ENCODE measurements at places on chromosomes 3 and 15.
A peak's percentile ranks its signal among the peaks of the same experiment; 100 is the strongest.

GRCh38 chr15:55884223-55884622, 109.2 kb downstream of the NEDD4 start:
- no peak for DNase-seq

DNA sequence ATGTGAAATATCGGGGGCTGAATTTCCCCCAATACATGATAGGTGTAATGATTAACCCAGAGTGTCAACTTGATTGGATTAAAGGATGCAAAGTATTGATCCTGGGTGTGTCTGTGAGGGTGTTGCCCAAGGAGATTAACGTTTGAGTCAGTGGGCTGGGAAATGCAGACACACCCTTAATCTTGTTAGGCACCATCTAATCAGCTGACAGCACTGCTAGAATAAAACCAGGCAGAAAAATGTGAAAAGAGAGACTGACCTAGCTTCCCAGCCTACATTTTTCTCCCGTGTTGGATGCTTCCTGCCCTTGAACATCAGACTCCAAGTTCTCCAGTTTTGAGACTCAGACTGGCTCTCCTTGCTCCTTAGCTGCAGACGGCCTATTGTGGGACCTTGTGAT, 247.8 kb downstream of the OTOL1 start:
- DNase-seq, result no peak

DNA sequence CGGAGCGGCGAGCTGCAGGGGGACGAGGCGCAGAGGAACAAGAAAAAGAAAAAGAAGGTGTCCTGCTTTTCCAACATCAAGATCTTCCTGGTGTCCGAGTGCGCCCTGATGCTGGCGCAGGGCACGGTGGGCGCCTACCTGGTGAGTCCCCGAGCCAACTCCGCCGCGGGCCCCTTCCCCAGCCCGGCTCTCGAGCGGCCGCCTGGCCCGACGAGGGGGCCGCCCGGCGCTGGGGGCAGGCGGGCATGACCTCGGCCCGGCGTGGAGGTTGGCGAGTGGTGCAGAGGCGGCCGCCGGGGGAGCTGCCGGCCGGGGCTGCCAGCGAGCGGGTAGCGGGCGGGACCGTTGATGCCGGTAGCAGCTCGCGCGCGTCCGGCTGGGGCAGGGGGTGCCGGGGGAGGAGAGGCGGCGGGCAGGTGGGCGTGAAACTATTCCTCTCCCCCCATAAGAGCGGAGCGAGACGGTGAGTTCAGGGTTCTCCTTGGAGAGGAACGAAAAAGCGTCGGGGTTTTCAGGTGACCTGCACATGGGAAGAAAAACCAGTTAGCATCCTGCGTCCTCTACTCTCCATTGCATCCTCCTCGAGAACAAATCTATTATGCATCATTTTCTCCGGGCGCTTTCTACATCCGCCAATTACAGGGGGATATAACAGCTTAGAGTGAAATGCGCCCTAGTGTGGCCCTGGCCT, 585 bp downstream of the SLCO3A1 start:
- DNase-seq, result no peak

DNA sequence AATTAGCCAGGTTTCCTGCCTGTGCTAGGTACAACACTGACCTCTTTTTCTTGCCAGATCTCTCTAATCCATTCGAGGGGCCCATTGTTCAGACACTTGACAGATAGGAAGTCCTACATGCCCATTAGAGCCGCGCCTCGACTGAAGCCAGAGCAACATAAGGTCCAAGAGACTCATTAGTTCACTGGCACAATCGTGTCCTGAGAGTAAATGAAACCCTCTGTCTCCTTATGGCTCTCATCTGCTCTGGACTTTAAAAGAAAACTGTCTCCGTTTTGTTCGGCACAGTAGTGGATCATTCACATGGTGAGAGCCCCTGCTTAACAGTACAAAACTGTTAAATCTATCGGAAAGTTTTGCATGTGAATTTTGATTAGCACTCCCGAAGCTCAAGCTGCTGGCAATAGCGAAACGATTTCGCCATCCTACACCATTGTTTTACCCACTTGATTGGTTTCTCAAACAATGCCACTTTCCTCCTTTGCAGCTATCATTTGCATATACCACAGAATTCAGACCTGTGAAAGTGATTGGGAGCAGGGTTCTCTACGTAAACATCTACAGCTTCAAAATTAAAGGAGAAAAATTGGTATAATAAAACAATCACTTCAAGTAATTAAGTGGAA, 19.0 kb upstream of the C15orf61 start:
- DNase-seq, result no peak

DNA sequence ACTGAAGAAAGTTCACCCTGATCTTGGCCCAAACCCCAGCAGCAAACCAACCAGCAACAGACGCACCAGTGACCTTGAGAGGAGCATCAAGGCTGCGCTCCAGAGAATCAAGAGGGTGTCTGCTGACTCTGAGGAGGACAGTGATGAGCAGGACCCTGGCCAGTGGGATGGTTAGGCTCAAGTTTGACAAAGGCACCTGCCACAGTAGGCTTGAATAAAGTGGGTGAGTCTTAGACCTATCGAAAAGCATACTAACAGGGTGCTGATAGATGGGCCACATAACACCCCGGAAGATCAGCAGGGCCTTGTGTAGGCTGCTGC, 23.9 kb downstream of the WHAMM start:
- DNase-seq, result peak; percentile 3

- peak; percentile 58 for DNase-seq
These were observed 1.9 kb downstream of the TBC1D2B start for GRCh38 chr15:78075490-78076230.

DNA sequence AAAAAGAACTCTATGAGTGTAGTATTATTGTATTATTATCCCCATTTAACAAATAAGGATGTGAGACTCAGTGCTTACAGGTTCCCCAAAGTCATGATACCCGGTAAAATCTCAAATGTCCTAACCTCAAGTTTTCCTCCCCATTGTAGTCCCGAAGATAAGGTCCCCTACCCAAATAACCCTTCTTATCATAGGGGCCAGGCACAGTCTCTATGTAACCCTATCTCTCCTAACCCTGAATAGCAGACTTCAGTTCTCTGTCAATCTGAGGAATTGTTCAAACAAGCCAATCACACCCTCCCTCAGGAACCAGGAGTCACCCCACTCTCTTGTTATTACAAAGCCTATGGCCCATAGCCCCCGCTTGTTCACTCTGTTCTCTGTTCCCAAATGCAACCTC, 10.5 kb upstream of the SUSD5 start:
- no peak for DNase-seq

DNA sequence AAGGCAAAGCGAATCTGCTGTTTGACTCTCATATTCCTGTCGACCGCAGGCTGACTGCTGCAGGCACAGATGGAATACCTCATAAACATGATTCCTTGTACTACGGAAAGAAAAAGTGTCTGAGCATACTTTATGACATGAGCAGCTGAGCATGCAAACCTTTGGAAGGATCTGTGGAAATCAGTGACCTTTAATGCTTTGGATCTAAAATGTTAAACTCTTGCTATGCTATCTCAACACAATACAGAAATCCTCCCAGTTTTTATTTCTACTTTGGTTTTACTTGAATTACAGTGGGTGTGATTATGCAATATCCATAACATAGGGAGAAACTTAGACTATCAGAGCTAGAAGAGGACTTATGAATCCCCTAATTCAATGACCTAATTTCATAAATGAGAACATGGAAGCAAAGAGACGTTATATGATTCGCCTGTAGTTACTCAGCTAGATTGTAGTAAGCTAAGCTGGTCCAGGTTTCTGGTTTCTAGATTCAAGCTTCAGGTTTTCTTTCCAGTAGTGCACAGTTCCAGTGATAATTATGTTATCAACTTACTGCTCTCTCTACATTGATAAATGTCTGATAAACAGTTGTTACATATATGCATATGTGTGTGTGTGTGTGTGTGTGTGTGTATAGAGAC, 127.6 kb upstream of the GBE1 start:
- no peak for DNase-seq

GRCh38 chr3:36681867-36682266, 82.5 kb downstream of the DCLK3 start:
- DNase-seq, result no peak

GRCh38 chr3:41097896-41098496, 101.3 kb upstream of the CTNNB1 start:
- DNase-seq, result no peak

DNA sequence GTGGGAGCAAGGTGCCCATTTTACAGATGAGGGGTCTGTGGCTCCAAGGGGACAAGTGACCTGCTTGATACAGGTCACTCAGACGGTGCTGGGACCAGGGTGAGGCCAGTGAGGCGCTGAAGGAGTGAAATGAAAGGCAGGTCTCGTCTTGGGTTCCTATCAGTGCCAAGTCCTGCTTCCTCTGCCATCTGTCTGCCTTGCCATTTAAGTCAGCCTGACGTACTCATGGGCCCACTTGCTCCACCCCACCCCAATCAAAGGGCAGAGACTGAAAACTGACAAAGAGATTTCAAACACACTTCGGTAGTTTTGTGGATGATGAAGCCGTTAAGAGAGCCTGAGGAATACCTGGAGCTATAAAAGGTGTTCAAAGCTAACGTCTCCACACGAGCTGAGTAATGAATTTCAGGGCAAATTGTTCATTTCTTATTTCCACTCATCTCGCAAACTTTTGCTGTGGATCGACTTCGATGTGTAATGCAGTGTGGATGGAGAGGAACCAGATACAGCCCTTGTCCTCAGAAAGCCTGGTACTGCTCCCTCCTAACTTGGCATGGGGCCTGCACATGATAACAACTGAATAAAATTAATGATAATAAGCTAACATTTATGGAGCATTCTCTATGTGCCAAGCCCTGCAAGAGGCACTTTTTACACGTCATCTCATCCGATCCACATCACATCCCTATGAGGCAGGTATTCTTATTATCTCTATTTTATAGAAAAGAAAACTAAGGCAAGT, 36.6 kb downstream of the ATP2B2 start:
- DNase-seq, result no peak

- peak; percentile 87 for DNase-seq
These were observed 34.8 kb downstream of the COMMD2 start for GRCh38 chr3:149717391-149718056.

DNA sequence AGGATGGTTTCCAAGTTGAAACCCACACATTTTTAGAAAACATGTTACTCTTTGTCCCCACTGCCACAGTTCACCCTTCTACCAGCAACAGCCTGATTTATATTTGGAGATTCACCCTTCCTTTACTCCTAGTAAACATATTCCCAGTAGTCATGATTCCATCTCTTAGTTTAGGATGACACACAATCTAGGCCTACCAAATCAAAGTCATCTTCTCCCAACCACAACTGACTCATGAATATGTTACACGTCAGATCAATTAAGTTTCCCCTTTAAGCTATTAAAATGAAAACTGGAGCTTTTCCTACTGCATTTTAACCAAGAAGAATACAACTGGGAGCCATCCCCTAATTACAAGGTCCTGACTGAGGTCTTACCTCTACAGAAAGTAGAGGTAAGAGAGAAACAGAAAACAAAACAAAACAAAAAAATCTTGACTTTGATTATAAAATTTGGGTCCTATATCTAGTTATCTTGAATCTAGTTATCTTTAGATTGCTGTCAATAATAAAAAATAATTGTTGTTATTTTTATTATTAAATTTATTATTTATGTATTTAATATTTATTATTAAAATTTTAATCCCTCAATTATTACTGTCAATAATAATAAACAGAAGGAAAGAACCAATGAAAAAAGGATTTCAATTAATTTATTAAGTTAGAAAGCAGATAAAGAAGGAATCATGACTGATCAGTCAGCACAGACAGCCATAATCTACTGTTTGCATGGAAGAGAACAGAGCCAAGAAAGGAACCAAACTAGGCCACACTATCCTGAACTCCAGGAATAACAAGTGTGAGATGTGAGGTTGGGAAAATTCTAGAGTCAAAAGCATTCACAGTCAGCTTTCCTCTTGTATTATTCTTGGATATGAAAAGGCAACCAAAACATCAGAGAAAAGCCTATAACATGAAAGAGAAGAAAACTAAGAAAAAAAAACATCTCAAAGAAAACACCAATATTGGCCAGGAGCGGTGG, 12.5 kb downstream of the DPH6 start:
- DNase-seq, result no peak

GRCh38 chr3:196835086-196835485, 32.6 kb upstream of the SENP5 start:
- no peak for DNase-seq

DNA sequence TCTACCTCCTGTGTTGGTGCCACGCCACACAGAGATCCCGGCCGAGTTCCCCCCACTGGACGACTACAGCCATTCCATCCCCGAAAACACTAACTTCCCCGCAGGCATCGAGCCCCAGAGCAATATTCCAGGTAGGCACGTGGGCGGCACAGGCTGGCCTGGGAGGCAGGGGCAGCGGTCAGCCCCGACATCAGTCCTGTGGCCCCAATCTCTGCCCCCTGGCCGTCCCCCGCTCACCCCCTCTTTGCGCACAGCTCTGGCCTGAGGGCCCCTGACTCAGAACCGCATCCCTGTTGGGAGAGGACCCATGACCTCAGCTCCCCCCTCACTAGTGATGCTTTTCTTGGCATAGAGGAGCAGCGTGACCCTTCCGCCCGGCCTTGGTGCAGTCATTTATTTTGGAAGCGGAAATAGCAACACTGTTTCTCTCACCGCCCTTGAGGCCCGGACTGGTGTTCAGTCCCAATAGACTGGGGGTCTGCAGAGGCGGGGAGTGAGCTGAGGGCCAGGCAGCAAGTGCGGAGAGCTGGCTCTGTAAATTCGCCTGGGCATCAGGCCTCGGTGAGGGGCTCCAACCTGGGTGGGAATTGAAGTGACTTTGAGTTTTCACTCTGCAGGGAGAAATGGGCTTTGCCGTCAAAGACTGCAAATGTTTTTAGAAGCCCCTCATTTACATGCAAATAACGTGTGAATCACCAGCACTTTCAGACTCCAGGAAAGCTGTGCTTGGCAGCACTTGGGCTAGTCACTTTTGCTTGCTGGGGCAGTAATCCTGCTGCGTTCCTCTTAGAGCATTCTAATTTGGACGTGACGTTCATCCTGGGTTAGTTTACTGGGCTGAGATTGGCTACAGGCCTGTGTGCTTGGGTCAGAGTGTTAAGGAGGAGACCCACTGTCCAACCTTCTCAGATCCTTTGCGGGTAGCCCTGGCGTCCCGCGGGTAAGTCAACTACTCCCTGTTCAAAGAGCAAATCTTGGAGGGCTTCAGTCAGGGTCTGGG, 88.9 kb downstream of the AAGAB start:
- DNase-seq, result no peak

DNA sequence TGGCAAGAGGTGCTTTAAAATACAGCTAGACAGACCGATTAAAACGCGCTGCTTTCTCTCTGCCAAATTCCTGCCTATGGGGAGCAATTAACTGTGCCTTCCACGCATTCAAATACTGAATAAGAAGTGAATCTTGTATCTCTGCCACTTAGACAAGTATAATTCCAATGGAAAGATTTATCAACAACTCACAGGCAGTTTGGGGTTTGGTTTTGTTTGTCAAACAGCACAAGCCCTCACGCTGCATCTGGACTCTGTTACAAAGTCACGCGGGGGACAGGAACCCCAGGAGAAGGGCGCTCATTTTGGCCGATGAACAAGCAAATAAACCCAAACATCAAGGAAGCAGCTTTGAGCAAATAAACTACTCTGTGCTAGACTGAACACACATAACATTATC, 61.8 kb upstream of the TMCO5A start:
- DNase-seq, result no peak
